ENCODE measurements at places on chromosomes 3 and 15. TPM values are rescaled to one million over a fixed set of nuclear protein-coding genes. Genes with fewer than 3 reads are reported as not detected.

- H3K27ac ChIP-seq, result no peak overlapping the region
- peaks cover 70% of the 10 kb centered on the region for H3K36me3 ChIP-seq
- DNase-seq, result no peak
- no peaks in the 10 kb centered on the region for H3K27me3 ChIP-seq
- H3K4me3 ChIP-seq, result no peak overlapping the region
Measured at GRCh38 chr15:31379042-31379441, 52.4 kb downstream of the KLF13 start.

- no peak overlapping the region for H3K27ac ChIP-seq
- H3K27me3 ChIP-seq, result no peaks in the 10 kb centered on the region
- no peaks in the 10 kb centered on the region for H3K4me1 ChIP-seq
- no peak overlapping the region for H3K4me3 ChIP-seq
- no peak for DNase-seq
Measured at GRCh38 chr3:23182996-23183513, 20.1 kb upstream of the UBE2E2 start.

DNA sequence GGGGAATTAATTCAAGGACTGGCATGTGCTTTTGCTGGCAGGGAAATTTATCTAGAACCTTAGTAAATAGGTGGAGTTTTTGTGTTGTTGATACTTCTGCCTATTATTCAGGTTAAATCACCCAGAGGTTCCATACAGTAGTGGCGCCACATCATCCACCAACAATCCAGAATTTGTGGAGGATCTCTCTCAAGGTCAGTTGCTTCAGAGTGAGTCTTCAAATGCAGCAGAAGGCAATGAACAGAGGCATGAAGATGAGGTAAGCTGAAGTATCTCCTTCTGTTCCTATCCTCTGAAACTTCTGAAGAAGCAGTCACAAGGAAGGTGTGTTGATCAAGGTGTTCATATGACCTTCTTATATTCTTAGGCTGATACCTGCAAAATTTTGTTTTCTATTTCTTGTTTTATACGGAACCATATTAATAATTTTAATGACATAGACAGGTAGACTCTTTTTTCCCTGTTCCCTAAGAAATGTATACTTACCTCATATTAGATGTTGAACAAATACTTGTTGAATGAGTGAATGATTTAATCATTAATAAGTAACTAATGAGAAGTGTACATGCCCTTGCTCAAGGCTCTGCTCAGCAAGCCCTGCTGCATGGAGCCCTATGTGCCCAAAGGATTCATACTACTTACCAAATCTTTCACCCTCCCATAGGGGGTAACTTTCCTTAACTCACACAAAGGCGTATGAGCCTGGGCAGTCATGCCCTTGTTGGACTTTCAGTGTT is 43.6 kb downstream of the HMG20A start:
- DNase-seq, result no peak
- H3K4me1 ChIP-seq, result no peaks in the 10 kb centered on the region
- no peak overlapping the region for H3K4me3 ChIP-seq

GRCh38 chr3:173739726-173740125 is 342.2 kb downstream of the NLGN1 start:
- no peaks in the 10 kb centered on the region for H3K36me3 ChIP-seq
- no peaks in the 10 kb centered on the region for H3K4me1 ChIP-seq
- H3K4me3 ChIP-seq, result no peak overlapping the region

GRCh38 chr3:171281256-171281992 is 178.8 kb downstream of the TNIK start:
- no peak overlapping the region for H3K27ac ChIP-seq
- no peak overlapping the region for H3K4me3 ChIP-seq
- no peaks in the 10 kb centered on the region for H3K27me3 ChIP-seq
- peaks cover 12% of the 10 kb centered on the region for H3K4me1 ChIP-seq
- DNase-seq, result no peak
- H3K36me3 ChIP-seq, result no peaks in the 10 kb centered on the region

- no peak for DNase-seq
- no peaks in the 10 kb centered on the region for H3K36me3 ChIP-seq
- H3K27me3 ChIP-seq, result no peaks in the 10 kb centered on the region
- H3K27ac ChIP-seq, result no peak overlapping the region
- H3K4me1 ChIP-seq, result peaks cover under 1% of the 10 kb centered on the region
- H3K4me3 ChIP-seq, result no peak overlapping the region
Measured at GRCh38 chr3:30342318-30343060, 263.9 kb upstream of the TGFBR2 start.

DNA sequence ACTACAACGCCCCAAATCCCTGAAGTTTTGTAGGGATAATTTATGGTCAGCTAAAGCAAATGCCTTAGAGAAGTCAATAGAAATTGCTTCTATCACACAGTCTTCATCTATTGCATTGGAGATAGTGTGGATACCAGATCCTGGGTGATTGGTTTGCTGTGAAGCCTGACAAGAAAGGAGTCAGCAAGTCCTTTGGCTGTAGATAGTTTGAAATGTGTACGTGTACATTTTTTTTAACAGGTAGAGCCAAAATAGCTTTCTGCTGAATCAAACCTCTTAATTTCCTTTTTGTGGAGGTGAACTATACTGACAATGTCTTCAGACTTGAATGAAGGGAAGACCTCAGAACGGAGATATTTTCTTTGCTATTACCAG is 312.3 kb downstream of the ZBBX start:
- H3K4me1 ChIP-seq, result no peaks in the 10 kb centered on the region
- no peaks in the 10 kb centered on the region for H3K27me3 ChIP-seq
- no peak overlapping the region for H3K4me3 ChIP-seq
- no peaks in the 10 kb centered on the region for H3K36me3 ChIP-seq

- H3K27ac ChIP-seq, result no peak overlapping the region
- H3K36me3 ChIP-seq, result peaks cover 38% of the 10 kb centered on the region
- no peaks in the 10 kb centered on the region for H3K27me3 ChIP-seq
- H3K4me3 ChIP-seq, result no peak overlapping the region
- no peak for DNase-seq
Measured at GRCh38 chr3:170128259-170128976, 53.1 kb downstream of the PHC3 start.

GOLGA6A gene
- 0.42 TPM for total RNA-seq

GRCh38 chr3:183202004-183202722 is 39.6 kb upstream of the LAMP3 start:
- H3K4me3 ChIP-seq, result peak overlapping the region; percentile 17
- no peaks in the 10 kb centered on the region for H3K36me3 ChIP-seq
- no peak overlapping the region for H3K27ac ChIP-seq
- H3K27me3 ChIP-seq, result no peaks in the 10 kb centered on the region

DNA sequence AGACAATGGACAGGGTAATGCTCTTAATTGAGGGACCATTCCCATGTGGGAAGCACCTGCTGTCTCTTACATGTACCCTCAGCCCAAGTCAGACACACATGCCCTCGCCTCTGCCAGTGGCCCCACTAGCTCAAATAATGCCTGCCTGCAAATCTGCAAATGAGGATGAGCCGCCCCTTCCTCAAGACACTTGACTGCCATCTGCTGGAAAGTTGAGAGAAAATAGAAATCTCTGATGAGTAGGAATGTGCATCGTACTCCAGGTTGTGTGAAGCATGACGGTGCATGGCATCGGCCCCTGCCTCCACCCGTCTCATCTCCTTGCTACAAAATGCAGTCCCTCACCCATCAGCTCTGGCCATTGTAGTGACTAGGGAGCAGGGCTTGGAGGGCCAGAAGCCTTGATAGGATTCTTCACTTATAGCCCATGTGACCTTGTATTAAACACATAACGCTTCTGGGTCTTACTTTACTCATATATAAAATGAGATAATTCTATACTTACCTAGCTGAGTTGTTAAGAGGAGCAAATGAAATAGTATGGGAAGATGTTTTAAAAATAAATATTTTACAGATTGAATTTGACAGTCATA is 6.3 kb upstream of the SCN5A start:
- no peak overlapping the region for H3K27ac ChIP-seq
- DNase-seq, result peak; percentile 23
- H3K27me3 ChIP-seq, result peaks cover 34% of the 10 kb centered on the region

DNA sequence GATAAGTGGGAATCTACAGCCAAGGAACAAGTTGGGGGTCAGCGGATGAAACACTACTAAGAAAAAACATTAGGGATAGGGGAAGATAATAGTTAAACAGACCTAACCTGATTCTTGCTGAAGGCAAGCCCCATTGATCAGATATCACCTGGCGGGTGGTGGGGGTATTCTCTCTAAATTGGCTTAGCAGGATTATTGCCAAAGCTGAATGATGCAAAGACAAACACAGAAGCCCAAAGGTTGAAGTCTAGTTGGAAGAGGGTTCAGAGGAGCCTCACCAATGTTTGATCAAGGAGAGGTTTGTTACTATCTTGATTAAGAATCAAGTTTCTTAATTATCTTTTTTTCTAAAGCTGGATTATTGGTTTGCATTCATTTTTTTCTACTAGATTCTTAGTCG is 371.9 kb upstream of the CNTN4 start:
- no peak overlapping the region for H3K27ac ChIP-seq
- H3K4me1 ChIP-seq, result no peaks in the 10 kb centered on the region
- no peak overlapping the region for H3K4me3 ChIP-seq
- no peaks in the 10 kb centered on the region for H3K36me3 ChIP-seq
- DNase-seq, result no peak
- no peaks in the 10 kb centered on the region for H3K27me3 ChIP-seq

- no peak overlapping the region for H3K27ac ChIP-seq
- no peaks in the 10 kb centered on the region for H3K4me1 ChIP-seq
- no peaks in the 10 kb centered on the region for H3K36me3 ChIP-seq
Measured at GRCh38 chr3:129535075-129535474, 6.6 kb downstream of the RHO start.

DNA sequence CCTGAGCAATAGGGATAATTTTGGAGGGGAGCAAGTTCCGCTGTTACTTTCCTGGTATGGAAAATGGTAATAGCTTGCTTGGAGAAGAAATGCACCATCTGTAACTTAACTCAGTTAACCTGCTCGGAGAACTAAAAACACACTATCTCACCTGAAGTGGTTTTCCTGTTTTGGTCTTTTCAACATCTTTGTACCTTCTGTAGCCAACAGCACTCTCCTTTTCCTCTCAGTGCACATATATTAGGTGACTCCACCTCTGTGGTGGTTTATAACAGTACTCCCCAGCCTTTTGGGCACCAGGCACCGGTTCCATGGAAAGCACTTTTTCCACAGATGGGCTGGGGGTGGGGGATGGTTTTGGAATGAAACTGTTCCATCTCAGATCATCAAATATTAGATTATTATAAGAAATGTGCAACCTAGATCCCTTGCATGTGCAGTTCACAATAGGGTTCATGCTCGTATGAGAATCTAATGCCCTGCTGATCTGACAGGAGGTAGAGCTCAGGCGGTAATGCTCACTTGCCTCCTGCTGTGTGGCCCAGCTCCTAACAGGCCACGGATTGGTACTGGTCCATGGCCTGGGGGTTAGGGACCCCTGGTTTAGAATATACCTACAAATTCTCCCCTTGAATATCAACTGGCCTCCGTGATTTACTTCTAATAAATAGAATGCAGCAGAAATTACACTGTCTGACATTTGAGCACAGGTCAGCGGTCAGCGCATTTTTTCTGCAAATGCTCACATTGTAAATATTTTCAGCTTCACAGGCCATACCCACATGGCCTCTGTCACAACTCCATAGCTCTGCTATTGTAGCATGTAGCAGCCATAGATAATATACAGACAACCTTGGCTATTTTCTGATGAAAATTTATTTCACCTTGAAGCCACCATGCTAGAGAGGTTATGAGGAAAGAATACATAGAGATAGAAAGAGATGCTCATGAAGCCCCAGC is 83.8 kb upstream of the SUCLG2 start:
- peak overlapping the region; percentile 11 for H3K4me3 ChIP-seq
- H3K36me3 ChIP-seq, result no peaks in the 10 kb centered on the region
- no peaks in the 10 kb centered on the region for H3K27me3 ChIP-seq
- H3K27ac ChIP-seq, result peak overlapping the region; percentile 48
- peaks cover 29% of the 10 kb centered on the region for H3K4me1 ChIP-seq

MLH1 gene
- total RNA-seq, result 23.8 TPM

TGM5 gene
- not detected for total RNA-seq

GADL1 gene
- total RNA-seq, result not detected

MBNL1 gene
- 551 TPM for total RNA-seq

GRCh38 chr15:77671362-77672056 is 38.8 kb upstream of the LINGO1 start:
- no peaks in the 10 kb centered on the region for H3K36me3 ChIP-seq
- no peak overlapping the region for H3K27ac ChIP-seq
- DNase-seq, result no peak
- H3K4me1 ChIP-seq, result no peaks in the 10 kb centered on the region
- H3K4me3 ChIP-seq, result no peak overlapping the region

DNA sequence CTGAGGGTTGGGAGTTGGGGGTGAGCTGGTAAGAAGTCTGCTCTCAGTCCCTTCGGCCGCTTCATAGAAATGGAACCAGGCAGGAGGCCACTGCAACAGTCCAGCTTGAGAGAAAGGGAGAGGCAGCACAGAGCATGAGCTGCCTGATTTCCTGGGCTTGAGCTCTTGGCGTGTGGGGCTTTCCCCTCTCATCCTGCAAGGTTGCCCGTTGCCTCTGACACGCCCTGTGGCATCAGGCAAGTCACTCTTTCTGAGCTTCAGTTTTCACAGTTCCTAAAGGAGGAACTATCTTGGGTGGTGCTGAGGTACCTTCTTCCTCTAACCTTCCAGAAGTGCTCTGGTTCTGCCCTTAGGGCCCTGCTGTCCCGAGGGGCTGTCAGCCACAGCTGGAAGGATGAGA is 4.9 kb downstream of the MESP2 start:
- peaks cover 20% of the 10 kb centered on the region for H3K4me1 ChIP-seq
- H3K36me3 ChIP-seq, result no peaks in the 10 kb centered on the region
- DNase-seq, result no peak
- H3K27ac ChIP-seq, result no peak overlapping the region
- no peak overlapping the region for H3K4me3 ChIP-seq

ADGRG7 gene
- total RNA-seq, result not detected

NME9 gene
- total RNA-seq, result 0.80 TPM

PCSK6 gene
- total RNA-seq, result 0.28 TPM

DNA sequence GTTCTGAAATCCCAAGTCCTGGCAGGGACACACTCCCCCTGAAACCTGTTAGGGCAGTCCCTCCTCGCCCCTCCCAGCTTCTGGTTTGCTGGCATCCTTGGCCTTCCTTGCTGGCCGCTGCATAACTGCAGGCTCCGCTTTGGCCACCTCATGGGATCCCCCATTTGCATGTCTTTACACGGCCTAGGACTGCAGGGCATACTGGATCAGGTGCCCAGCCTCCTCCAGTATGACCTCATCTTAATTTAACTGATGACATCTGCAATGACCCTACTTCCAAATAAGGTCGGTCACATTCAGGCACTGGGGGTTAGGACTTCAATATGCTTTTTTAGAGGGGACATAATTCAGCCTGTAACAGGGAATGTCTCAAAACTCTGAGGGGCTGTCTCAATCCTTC is 173.3 kb downstream of the RAB11A start:
- DNase-seq, result no peak
- H3K27ac ChIP-seq, result no peak overlapping the region
- H3K4me3 ChIP-seq, result no peak overlapping the region
- no peaks in the 10 kb centered on the region for H3K36me3 ChIP-seq
- H3K27me3 ChIP-seq, result peaks cover 10% of the 10 kb centered on the region

OXSR1 gene
- 30.3 TPM for total RNA-seq

DNA sequence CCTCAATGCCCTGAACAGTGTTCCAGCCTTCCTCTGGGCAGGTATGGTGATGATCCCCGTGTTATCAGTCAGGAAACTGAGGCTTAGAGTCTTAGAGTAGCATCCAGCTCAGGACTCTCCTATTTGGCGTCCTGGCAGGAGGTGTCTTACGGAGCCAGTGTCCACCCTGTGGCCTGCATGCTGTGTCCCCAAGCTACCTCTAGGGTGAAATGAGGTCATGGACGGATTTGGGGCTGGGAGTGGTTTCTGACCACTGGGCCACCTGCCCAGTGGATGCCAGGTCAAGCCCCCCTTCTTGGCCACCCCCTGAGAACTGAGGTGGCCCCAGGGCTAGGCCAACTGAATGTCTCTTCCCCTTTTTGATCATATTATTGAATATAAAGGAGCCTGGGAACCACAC is 27.2 kb upstream of the SLC6A6 start:
- H3K4me3 ChIP-seq, result no peak overlapping the region
- peaks cover 34% of the 10 kb centered on the region for H3K4me1 ChIP-seq
- no peaks in the 10 kb centered on the region for H3K36me3 ChIP-seq
- no peak overlapping the region for H3K27ac ChIP-seq
